Hindlimb muscle (tissue), 1 donor: ENCODE measurements at places on chromosomes 11 and 22. TPM values are rescaled to one million over a fixed set of nuclear protein-coding genes. Genes with fewer than 3 reads are reported as not detected.

DNA sequence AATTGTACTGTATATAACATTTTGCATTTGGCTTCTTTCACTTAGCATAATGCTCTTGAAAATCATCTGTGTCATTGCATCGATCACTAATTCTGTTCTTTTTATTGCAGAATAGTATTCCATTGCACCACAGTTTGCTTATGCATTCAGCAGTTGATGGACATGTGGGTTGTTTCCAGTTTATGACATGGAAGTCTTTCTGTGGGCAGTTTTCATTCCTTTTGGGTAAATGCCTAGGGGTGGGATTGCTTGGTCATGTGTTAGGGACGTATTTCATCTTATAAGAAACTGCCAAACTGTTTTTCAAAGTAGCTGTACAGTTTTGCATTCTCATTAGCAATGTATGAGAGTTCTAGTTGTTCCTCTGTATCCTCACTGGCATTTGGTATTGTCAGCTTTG is 127.0 kb downstream of the HIPK3 start:
- no peak for DNase-seq

GRCh38 chr11:67539550-67539949 is 16.3 kb upstream of the CABP2 start:
- DNase-seq, result no peak

DNA sequence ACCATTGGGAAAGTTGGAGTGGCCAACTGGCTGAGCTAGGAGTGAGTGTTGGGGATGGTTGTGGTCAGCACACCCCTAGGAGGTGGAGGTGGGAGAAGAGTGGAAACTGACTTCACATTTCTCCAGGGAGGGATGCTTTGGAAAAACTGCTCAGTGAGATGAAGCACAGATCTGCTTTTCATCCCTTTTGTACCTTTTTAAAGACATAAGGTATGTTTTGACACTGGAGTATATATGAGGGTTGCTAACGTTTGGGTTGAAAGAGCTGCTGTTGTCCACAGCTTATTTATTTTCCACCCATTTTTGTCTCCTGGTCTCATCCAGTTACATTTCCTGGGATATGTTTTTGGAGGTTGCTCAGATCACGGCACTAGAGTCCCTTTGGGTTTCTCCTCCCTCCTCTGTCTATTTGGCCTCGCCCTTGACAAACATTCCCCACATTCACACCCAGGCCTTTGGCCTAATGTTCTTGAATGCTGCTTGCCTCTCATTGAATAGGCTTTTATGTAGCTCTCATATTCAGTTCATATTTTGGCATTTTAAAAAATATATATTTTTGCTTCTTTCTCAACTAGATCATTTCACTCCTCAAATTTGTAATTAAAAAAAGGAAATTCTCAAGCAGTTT is 8.3 kb downstream of the SREBF2 start:
- DNase-seq, result no peak

DNA sequence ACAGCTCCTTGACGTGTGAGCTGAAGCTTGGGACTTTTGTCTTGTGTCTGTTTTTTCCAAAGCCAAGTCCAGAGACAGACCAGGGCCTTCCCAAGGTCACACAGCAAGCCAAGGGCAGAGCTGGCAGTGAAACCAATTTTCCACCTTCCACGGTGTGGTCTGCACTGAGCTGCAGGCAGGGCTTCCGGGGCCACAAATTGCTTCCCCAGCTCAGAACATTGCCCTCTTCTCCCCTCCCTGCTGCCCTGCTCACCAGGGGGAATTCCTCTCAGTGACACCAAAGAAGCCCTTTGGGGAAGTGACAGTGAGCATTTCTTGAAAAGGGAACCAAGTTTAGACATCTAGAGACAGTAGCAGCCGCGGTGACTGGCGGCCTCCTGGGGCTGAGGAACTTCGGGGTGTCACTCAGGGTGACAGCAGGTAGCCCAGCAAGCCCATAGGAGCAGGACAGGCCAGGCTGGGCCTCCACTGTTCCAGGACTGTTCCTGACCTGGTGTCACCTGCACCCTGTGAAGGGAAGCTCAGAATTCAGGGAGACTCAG is 9.2 kb downstream of the FXYD2 start:
- no peak for DNase-seq

DNA sequence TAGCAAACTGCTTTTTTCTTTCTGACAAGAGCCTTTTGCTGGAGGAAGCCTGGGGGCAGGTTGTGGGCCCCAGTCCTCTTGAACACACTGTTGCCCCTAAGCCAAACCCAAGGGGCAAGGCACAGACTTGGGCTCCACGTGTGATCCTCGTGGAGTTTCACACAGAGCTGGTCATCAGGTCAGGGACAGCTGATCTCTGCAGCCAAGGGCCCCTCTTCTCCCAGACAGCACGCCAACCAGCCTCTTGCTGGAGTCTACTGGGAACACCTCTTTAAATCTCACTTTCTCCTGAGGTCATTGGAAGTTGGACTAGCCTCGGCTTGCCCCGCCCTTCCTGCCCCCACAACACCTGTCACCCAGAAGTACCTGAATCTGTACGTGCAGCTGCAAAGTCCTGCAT is 39.8 kb downstream of the C11orf58 start:
- DNase-seq, result no peak

DNA sequence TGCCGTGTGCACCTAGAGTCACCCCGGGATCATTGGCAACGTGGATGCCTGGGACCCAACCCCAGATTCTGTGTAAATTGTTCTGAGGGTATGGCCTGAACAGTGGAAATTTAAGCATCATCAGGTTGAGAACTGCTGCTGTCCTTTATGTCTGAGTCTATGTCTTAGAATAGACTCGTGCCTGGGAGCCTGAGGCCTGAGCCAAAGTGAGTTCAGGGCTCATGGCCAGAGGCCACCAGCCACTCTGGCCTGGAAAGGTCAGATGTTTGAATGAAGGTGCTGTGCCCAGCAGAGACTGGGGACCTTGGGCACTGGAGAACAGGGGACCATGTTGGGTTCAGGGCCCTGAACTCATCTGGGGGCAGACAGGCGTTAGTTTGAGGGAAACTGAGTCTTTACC is 91.1 kb downstream of the MYO18B start:
- DNase-seq, result no peak

GRCh38 chr11:18005376-18006129 is 7.3 kb downstream of the SERGEF start:
- DNase-seq, result no peak

DNA sequence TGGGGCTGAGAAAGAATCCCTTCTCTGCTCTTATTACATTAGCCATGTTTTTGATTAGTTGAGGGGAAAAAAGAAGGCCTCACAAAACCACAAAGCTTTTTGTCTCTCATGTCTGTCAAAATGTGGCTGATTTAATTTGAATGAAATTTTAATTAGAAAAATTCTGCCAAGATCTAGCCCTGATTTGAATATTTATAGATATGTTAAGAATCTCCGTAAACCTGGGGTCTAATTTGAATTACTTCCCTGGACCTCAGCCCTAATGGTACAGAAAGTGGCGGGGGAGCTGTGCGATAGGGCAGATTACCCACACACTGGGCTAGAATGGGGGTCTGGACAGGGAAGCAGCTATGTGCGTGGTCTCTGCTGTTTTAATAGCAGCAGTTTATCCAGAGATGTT is 141.3 kb upstream of the TTC12 start:
- no peak for DNase-seq

DNA sequence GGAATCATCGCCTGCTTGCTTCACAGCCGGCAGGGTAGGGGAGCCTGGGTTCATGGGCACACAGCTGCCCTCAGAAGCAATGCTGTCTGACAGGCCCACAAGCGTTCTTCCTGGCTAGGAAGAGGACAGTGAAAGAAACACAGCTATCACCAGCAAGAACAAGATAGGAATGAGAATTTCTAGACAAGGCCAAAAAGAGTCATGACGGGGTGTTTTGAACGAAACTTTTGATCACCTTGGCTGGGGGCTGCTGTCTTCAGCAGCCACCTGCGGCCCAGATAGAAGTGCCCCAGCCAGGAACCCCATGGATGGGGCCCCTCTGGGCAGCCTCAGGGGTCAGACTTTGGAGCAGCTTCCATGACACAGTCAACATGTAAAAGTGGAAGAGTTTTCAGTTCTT is 41.8 kb downstream of the GAB4 start:
- no peak for DNase-seq

DNA sequence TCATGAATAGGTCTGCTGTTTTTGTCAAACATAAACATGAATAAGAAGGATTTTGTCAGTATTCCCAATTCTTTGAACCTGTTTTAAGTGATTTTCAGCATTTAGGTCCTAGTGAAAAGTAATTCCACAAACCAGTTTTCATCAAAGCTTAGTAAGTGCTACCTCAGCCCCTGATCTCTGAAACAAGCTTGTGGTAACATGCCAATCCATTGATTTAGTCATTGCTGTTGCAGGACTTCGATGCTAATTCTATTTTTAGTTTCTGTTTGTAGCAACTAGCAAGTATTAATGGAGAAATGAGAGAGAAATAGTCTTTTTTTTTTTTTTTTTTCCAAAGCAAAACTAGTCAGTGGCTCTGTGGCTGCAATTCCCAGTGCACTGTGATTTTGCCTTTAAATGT is 91.4 kb downstream of the JRKL start:
- no peak for DNase-seq

The CYTH4 gene
- polyA plus RNA-seq, result 10.0 TPM

The PAAF1 gene
- 46.4 TPM for polyA plus RNA-seq

The POU2AF3 gene
- 4.7 TPM for polyA plus RNA-seq

The TREH gene
- 0.25 TPM for polyA plus RNA-seq
